ENCODE measurements at places on chromosomes 5 and 9.

- DNase-seq = no peak
Observed at GRCh38 chr5:80357671-80358070, 37.9 kb downstream of the SPZ1 start.

DNA sequence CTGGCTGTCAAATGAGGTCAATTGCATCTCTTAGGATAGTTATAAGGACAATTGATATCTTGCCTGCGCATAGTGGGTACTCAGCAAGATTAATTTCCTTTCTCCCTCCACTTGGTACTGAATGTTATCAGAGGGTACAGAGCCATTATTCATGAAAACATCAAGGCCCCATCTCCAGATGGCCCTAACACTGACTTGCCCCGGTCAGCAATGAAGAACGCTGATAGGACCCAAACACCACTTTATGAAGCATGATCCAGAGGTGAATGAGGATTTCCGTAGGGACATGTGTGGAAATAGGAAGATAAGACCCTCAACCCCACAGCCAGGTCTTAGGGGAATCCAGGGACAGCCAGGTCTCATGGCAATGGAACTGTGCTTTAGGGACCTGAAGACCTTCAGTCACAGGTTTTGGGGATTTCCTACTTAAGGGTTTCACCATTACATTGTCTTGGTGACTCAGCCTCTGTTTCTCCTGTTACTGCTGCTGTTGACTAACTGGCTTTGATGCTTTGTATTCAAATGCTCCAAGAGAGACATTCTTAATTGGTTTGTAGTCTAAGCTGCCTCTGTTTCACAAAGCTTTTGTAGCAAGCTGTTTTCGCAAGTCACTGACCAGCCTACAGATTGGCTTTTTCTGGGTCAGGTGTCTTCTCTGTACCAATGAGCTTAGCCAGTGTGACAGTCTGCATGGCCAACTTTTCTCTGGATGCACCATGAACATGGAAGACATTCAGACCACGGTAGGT, 35.3 kb upstream of the IQGAP2 start:
- DNase-seq = no peak

DNA sequence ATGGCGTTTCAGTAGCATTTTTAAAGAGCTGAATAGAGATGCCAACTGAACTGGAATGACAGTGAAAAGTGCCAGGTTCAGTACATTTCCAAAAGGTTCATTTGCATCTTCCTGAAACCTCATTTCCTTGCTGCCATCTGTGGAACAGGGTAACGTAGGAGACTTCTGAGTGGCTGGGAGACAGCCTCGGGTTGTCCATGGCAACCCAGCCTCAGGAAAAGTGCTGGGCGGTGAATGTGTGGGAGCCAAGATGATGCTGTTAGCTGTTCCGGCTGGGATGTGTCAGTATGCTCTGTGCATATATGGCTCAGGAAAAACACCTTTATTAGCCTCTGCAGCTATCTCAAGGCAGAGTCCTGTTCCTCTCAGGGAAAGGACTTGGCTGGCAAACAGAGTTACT, 87.5 kb downstream of the KLHL3 start:
- DNase-seq = no peak

GRCh38 chr9:23826120-23826629, at the start of gene ELAVL2:
ELAVL2 (minus strand) TSS chr9:23826240; CDS start chr9:23762234, 64,006 bp downstream.
- peak; percentile 70 for DNase-seq

DNA sequence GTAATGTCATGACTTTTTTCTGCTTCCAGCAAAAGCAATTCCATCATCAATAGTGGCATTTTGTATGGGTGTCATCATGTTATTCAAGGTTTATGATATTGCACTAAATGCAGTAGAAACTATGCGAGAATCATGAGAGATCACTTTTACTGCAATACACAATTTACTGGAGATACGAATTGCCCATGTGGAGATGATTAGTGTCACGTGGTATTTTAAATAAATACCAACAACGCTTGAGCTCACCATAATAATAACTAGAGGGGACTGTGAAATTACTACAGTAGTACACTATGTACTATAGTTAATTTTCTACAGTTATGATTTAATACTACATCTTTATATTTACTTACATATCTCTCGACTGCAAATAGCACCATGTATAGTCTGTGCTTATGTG, 49.7 kb downstream of the FAM174A start:
- DNase-seq = no peak

DNA sequence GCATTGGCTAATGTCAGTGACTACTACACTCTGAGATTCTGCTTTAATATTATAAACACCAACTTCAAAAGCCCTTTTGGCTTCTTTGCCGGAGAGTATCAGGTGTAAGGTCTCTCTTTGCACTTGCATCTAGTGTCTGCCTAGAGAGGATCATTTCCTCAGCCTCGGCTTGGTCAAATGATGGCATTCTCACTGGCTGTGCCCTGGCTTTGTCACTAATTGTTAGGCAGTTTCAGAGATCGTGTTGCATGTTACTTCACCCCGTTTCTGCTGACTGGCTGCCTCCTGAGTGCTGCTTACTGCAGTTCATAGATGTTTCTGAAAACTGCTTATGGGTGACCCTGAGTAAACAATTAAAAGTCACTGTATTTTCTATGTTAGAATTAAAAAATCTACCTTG, 48.8 kb downstream of the SLC1A3 start:
- DNase-seq = no peak

GRCh38 chr5:181153814-181154213, 6.4 kb downstream of the OR2V2 start:
- no peak for DNase-seq

DNA sequence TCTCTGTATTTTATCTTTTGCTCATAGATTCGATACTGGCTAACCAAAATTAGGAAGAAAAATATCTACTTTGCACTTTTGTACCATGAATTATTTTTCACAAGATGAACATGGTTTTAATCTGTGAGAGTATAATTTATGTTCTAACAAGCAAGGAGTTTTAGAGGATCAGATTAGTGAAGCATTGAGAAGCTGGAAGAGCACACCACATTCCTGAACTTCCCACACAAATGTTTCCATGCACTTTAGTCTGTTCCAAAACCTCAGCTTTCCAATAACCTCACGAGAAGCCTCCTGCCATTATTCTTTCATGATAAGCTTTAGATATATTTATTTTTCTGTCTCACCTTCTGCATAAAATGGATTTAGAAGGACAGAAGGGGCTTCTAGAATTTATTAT, 98.7 kb upstream of the MPDZ start:
- no peak for DNase-seq

DNA sequence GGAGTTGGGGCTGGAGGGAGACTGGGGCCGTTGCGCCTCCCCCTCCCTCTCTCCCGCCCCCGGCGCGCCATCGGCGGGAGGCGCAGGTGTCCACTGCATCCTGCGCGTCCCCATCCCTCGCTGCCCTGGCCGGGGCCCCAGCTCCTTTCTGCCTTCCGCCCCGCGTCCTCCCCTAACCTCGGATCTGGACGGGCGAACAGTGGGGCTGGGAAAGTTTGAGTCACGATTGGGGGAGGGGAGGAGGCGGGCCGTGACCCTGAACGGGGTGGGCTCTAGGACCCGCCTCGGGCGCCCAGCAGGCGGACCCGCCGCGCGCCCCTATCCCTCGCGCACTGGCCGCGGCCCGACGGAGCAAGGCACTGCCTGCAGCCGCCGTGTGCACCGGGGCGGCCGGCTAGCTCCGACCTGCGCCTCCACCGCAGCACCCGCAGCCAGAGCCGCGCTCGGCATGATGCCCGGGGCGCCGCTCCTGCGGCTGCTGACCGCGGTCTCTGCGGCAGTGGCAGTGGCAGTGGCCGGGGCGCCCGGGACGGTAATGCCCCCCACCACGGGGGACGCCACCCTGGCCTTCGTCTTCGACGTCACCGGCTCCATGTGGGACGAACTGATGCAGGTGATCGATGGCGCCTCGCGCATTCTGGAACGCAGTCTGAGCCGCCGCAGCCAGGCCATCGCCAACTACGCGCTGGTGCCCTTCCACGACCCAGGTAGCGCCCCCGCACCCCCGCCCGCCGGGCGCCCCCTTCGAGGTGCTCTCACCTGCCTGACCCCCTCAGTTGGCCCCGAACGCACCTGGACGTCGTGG, at the start of gene HMCN2:
Gene HMCN2 (plus strand): TSS at position 330 of the 805 bp plus-strand sequence. CDS start 119 bp downstream, at position 449.
- DNase-seq = no peak

DNA sequence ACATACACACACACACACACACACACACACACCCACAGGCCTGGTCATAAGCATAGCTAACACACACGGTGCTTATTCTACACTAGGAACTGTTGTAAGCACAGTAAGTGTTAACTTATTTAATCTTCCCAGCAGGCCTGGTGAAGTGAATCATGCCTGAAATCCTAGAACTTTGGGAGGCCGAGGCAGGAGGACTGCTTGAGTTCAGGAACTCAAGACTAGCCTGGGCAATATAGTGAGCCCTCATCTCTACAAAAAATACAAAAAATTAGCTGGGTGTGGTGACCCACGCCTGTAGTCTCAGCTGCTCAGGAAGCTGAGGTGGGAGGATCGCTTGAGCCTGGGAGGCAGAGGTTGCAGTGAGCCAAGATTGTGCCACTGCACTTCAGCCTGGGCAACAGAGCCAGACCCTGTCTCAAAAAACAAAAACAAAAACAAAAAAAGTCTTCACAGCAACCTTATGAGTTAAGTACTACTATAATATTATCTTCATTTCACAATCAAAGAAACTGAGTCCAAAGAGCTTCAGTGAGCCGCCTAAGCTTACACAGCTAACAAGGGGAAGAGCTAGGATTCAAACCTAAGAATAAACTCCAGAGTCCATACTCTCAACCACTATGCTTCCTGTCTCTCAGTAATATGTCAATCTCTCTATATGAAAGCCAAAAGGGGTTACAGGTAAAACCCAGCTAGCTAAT, 2.3 kb downstream of the MEGF9 start:
- no peak for DNase-seq

Data from substantia nigra (tissue), 51 donors.